ENCODE measurements at places on chromosomes 4 and X.

DNA sequence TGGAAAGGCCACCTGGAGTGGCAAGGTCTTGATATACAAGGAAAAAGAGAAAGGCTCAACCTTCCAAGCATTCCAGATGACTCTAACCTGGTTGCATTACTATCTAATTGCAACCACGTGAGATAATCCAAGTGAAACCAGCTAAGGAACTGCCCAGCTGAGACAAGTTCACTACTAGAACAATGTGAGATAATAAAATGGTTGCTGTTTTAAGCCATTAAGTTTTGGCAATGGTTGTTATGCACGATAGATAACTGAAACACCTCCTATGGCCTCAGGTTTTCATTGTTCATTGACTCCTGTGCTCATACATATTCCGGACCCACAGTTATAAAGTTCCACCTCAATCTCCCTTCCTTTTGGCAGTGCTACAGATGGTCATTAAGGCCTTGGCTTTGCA, 9.2 kb upstream of the CXorf66 start:
- DNase-seq, result no peak

DNA sequence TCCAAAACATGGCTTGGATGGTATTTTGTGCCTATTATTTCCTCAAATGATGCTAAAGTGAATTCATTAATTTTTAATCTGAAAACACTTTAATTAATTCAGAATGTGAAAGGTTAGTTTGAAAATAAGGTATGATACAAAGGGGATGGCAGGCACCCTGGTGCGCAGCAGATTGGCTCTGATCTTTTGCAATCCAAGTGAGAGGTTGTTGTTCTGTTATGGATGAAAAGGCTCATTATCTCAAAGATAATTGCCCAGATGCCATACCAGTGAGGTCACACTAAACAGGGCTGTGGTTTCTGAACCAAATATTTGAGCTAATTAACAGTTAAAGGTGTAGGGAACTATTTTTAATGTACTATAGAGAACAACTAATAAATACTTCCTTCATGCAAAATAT, 504.9 kb downstream of the RAPGEF2 start:
- DNase-seq, result no peak

DNA sequence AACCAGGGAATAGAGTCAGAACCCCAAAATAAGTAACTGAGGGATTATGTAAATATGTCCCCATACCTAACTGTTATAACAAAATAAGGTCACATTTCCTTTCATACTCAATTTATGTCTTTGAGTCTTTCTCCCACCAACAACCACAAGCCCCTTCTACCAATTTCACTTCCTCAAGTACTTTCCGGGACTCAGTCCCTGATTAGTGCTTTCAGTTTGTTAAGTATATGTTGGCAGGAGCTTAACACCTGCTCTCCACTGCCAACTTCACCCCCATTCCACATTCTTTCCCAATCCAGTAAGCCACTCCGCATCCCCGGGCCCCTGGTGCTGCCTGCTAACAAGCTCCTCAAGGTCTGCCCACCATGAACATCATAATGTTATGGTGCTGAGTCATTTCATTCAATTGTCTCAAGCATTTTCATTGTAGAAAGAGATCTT, 71.3 kb upstream of the SPRY1 start:
- DNase-seq, result no peak

GRCh38 chr4:185437809-185438208, 12.0 kb upstream of the UFSP2 start:
- no peak for DNase-seq

GRCh38 chrX:119004920-119005524, 30.6 kb downstream of the LONRF3 start:
- peak; percentile 47 for DNase-seq

DNA sequence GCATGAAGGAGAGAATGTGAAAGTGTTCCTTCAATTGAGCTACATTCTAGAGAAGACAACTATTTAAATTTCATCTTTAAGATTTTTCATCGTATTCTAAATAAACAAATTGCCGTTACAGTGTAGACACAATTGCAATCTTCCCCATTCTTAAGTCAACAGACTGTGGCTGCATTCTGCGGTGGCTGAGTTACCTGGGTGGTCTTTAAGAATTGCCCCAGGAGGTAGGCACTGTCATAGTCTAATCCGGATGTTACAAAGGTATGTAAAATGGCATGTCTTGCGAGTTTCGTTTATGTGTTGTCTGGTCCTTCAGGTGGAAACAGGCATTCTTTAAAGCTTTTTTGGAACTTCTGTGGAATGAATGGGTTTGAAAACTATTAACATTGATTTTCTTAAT, 586.1 kb upstream of the PITX2 start:
- DNase-seq, result no peak
